Neural progenitor cell (in vitro differentiated cells): ENCODE measurements at places on chromosomes 5 and 9. TPM values are rescaled to one million over a fixed set of nuclear protein-coding genes. Genes with fewer than 3 reads are reported as not detected.

DNA sequence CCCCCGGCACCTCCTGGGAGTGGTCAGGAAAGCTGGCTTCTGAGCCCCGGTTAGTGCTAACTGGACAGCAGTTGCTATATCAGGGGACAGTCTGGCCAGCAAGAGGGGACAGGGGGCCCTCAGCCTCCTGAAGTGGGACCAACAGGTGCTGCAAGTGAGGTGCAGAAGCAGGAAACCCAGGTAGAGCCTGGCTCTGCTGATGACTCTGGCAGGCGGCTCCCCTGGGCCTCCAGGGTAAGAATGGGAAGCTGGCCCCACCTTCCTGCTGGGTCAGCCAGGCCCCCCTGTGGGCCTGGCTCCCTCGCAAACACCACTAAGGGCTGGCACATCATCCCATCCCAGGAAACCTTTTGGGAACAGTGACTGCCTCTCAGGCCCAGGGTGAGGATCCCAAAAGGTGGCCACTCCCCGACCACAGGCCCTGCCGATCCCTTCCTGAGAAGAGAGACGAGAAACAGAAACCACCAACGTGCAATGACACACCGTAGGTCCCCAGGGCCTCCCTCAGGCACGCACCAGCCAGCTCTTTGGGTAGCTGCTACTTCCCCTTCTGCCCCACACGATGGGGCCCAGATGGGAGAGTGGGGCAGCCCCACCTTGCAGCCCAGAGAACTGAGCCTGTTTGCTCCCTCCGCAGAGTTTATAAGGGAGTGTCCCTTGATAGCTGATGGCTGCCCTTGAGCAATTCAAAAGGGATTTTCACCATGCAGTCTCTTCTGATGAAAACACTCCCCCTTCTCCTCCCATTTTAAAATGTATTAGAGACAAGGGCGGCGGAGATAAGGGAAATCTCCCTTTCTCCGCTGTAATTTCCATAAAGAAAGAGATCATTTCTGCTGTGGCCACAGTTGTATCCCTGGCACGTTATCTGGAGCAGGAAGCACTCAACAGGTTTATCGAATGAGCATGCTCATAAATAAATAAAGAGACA, 76.8 kb downstream of the STK10 start:
- no peak overlapping the region for H3K4me3 ChIP-seq
- DNase-seq = peak; percentile 28
- no peaks in the 10 kb centered on the region for H3K27me3 ChIP-seq
- H3K36me3 ChIP-seq = no peaks in the 10 kb centered on the region

DNA sequence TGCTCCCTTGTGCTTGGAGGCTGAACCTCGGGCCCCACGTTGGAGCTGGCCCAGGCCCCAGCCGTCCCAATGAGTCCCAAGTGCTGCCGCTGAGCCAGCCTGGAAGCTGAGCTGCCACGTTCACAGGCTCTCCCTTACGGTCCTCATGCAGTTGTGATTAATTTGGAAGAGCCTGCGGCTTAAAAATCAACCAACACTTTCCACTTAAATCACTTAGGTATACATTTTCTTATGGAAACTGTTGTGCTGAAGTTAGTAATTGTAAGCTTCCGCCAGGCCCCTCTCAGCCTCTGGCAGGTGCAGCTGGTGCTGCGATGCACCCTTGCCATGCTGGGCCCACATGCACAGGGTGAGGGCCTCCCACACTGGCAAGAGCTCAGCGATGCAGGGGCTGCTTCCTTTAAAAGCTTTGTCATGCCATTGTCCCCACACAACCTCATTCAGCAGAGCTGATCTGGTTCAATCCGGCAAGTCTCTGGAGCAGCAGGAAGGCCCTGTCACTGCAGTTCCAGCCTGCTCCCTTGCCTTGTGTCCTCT, 61.0 kb downstream of the IPPK start:
- no peaks in the 10 kb centered on the region for H3K27me3 ChIP-seq
- DNase-seq = peak; percentile 87
- H3K4me3 ChIP-seq = no peak overlapping the region
- H3K36me3 ChIP-seq = no peaks in the 10 kb centered on the region

DNA sequence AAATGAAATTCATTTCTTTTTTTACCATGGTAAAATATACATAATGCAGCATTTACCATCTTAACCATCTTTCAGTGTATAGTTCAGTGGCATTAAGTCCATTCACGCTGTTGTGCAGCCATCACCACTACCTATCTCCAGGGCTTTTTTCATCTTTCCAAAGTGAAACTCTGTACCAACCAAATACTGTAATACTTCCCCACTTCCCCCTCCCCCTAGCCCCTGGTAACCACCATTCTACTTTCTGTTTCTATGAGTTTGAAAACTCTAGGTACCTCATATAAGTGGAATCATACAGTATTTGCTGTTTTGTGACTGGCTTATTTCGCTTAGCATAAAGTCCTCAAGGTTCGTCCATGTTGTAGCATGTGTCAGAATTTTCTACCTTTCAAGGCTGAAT, 23.4 kb downstream of the SPAAR start:
- H3K4me3 ChIP-seq = no peak overlapping the region
- no peak for DNase-seq
- H3K27ac ChIP-seq = no peak overlapping the region

DNA sequence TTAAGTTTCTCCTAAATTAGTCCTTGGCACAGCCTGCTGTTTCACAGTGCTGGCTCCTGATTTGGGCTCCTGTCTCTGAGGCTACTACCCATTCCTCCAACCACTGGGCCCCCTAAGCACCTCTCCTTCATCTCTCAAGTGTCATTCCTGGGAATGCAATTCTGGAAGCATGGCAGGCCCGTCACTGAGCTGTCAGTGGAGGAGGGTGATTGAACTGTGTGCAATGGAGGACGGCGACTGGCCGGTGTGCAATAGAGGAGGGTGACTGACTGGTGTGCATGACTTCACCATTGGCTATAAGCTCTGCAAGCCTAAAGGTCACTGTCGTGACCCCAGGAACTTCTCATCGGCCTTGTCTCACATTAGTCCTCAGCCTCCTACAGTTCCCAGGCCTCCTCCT, 12.4 kb upstream of the IL17B start:
- no peak for DNase-seq
- no peak overlapping the region for H3K27ac ChIP-seq
- no peaks in the 10 kb centered on the region for H3K27me3 ChIP-seq
- H3K4me1 ChIP-seq = no peaks in the 10 kb centered on the region

DNA sequence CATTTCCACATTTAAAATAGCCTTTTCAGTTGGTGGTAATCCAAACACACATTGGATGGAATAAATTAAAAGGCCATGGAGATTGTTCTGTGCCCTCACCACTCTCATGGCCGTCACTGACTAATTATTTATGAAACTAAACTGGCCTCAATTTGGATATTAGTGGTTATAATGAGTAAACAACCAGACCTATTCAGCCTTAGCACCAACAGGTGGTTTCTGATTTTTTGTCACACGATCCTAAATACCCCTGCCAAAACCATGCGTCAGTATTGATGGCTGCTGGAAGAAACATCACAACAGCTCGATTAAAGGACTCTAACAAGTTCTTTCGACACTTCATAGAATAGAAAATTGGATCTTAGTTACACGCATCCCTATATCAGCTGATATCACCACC, 276.0 kb upstream of the DAP start:
- no peak for DNase-seq
- no peak overlapping the region for H3K4me3 ChIP-seq
- H3K4me1 ChIP-seq = peaks cover 4% of the 10 kb centered on the region
- no peak overlapping the region for H3K27ac ChIP-seq

- H3K4me3 ChIP-seq = no peak overlapping the region
- H3K36me3 ChIP-seq = no peaks in the 10 kb centered on the region
- no peaks in the 10 kb centered on the region for H3K4me1 ChIP-seq
Measured at GRCh38 chr5:58751222-58751837, 168.5 kb downstream of the RAB3C start.

GRCh38 chr9:130144703-130145102, 27.5 kb upstream of the NCS1 start:
- no peak overlapping the region for H3K27ac ChIP-seq
- H3K36me3 ChIP-seq = no peaks in the 10 kb centered on the region
- no peaks in the 10 kb centered on the region for H3K27me3 ChIP-seq
- DNase-seq = no peak
- H3K4me1 ChIP-seq = peaks cover 11% of the 10 kb centered on the region

The GARNL3 gene
- total RNA-seq = 22.6 and 32.0 TPM in 2 replicates

The NEURL1B gene
- total RNA-seq = 12.1 and 20.2 TPM in 2 replicates

The ADAMTS12 gene
- 15.6 and 16.7 TPM in 2 replicates for total RNA-seq
